ENCODE measurements at places on chromosomes 3 and 15.

GRCh38 chr3:36993326-36994283, at the start of gene MLH1:
Gene MLH1 (plus strand): TSS chr3:36993518. CDS start chr3:36993548, 30 bp downstream.
- peak; percentile 97 for DNase-seq

GRCh38 chr3:46527239-46527638, 29.5 kb downstream of the RTP3 start:
- no peak for DNase-seq

- DNase-seq, result peak; percentile 27
Measured at GRCh38 chr3:39189959-39190269, 2.5 kb downstream of the XIRP1 start.

DNA sequence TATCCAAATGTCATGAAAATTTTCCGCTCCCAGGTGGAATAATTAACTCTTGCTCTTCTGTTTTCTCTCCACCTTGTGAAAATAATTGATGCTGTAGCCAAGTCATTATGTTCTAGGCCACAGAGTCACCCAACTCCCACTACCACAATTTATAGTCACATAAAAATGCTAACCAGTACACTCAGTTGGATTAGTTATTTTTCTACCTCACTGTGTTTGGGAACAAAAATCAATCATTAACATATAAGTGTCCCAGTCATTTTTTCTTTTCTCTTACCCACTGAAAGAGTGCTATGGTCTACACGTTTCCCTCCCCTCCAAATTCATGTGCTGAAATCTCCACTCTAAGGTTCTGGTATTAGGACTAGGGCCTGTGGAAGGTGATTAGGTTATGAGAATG, 255.6 kb upstream of the LMCD1 start:
- no peak for DNase-seq

- no peak for DNase-seq
Measured at GRCh38 chr3:28916713-28917499, 364.0 kb upstream of the RBMS3 start.

- DNase-seq, result no peak
Measured at GRCh38 chr3:100097919-100098783, 16.1 kb downstream of the FILIP1L start.

DNA sequence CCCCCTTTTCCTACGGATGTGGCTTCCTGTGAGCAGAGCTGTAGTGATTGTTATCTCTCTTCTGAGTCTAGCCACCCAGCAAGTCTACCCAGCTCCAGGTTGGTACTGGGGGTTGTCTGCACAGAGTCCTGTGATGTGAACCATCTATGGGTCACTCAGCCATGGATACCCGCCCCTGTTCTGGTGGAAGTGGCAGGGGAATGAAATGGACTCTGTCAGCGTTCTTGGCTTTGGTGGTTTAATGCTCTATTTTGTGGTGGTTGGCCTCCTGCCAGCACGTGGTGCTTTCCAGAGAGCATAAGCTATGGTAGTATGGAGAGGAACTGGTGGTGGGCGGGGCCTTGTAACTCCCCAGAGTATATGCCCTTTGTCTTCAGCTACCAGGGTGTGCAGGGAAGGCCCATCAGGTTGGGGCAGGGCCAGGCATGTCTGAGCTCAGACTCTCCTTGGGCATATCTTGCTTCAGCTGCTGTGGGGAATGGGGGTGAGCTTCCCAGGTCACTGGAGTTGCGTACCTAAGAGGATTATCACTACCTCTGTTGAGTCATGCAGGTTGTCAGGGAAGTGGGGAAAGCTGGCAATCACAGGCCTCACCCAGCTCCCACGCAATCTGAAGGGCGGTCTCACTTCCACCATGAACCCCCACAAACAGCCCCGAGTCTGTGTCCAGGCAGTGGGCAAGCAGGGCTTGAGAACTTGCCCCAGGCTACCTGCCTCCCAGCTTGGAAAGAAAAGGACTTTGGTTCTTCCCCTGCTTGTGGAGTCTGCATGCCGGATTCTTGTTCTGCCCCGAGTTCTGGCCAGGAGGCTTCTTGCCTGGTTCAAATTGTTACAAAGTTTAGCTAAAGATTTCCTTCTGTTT, 9.0 kb upstream of the ADGRG7 start:
- no peak for DNase-seq

- no peak for DNase-seq
Measured at GRCh38 chr15:88788816-88789215, 14.4 kb upstream of the ACAN start.

DNA sequence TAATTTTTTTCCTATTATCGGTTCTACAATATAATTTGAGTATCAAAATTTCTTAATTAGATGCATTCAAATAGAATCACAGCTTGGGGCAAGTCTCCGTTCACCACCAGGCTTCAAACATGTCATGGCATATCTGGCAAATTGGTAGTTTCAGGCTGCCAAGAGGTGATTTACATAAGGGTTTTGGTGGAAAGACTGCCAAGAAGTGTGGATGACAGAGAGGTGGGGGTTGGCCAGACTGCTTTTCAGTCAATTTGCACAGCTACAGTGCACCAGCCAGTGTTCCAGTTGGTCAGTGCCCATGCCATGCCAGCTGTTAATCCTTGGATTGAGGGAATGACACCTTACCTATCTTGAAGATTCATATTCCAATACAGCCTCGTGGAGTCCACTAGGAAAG, 8.4 kb upstream of the GSK3B start:
- DNase-seq, result no peak

GRCh38 chr3:37024820-37025405, 31.6 kb downstream of the MLH1 start:
- no peak for DNase-seq

DNA sequence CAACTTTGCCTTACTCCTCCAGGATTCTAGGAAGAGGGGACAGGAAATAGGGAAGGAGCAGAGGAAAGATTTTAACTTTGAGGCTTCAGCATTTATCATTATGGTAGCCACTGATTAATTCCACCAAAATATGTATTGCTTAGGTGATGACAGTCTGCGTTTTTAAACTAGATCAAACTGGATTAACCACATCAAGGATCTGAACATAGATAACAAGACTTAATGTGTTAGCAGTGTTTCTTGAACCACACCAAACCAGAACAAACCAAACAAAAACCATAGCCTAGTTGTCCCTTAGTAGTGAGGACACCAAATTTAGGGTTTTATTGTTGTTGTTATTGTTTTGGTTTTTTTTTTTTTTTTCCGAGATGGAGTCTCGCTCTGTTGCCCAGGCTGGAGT, 113.5 kb upstream of the LMOD3 start:
- no peak for DNase-seq

DNA sequence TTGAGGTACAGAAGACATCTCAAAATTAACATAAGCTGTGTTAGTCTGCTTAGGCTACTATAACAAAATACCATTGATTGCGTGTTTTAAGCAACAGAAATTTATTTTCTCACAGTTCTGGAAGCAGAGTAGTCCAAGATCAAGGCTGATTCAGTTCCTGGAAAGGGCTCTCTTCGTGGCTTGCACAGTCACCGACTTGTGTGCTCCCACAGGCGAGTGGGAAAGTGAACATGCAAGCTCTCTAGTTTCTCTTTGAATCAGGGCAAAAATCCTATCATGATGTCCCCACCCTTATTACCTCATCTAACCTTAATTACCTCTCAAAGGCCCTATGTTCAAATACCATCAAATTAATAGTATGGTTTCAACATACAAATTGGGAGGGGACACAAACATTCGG, 505.9 kb downstream of the ZIC1 start:
- DNase-seq, result no peak

GRCh38 chr3:87420171-87420570, 143.8 kb upstream of the POU1F1 start:
- no peak for DNase-seq

DNA sequence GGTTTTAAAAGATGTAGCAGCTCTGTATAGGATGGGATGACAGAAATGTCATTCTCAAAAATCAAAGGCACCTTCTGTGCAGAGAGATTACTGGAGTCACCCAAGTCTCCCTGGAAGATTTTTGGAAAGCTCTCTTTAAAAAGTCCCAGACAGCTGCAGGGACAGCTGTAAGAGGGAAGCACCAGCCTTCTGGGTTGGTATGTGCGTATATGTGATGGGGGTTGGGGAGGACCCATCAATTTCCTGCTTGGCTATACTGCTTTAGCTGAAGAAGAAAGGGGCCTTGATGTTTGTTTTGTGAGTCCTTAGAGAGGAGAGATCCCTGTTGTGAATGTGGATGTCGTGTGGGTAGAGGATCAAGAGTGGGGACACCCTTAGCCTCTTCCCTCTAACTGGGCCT, 5.4 kb upstream of the SEC11A start:
- DNase-seq, result no peak

DNA sequence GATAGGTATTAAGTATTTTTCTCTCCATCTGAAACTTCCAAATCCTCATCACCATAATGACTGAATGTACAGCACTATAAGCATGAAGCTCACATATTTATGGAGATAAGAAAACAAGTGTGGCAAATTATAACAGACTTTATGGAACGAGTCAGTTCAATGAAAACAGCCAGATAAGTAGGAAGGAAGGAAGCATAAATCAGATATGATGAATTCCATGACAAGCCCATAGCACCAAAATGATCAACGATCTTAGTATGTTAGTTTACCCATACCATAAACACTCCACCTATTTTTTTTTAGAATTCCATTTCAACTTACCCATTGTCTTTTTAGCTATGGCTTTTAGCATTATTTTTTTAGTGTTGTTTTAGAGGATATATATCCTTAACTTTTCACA, 169.5 kb downstream of the TNIK start:
- no peak for DNase-seq

DNA sequence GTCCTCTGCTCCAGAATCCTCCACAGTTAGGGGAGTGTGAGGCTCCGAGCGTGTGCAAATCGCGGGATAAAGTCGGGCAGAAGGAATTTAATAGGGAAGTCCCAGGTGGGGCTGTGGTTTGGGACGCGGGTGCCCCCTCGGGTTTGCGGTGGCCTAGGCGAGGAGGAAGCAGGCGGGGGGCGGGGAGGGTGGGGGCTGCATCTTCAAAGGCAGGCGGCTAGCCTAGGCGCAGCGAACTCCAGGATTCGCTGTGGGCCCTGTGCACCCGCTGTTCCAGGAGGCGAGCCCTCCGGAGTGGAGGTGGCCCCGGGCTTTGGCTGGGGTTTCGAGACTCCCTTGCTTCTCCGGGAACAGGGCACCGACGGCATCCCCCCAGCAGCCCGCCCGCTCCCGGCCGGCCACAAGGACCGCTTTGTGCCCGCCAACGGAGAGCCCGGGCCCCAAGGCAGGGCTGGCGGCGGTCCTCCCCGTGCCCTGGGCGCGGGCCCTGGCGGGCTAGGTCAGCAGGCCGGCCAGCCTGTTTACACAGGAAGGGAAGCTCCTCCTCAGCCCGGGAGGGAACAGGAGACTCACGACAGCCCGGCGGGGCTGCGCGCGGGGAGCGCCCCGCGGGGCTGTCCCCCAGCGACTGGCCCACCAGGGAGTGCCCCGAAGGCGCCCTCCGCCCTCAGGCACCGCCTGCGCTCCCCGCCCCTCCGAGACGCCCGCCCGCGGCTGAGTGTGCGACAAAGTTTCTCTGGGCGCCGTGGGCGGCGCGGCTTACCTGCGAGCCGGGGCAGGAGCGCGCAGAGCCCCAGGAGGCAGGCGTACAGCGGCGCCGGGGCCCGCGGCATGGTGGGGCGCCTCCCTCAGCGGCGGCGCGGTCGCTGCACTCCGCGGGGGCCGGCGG, 753 bp downstream of the ITGB5 start:
- no peak for DNase-seq

- DNase-seq, result no peak
Measured at GRCh38 chr15:92468991-92469390, 75.3 kb downstream of the ST8SIA2 start.

DNA sequence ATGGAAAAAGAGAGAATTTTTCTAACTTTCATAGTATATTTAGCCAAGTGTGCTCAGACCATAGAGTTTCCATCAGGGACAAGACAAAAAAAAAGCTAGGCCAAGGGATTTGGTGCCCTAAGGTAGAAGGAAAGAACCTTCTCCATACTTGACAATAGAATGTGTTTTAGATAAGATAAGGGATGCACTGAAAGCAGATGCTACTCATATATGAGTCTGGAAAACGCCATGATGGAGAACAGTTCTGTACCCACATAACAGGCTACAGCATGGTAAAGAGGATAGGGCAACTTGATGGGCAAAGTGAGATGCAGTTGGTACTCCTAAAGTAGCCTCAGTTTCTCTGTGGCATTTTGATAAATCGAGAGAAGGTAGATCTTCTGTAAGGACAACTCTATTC, 216.4 kb upstream of the NECTIN3 start:
- DNase-seq, result no peak

GRCh38 chr3:126880901-126881300, 102.0 kb upstream of the PLXNA1 start:
- no peak for DNase-seq

GRCh38 chr3:133472242-133472641, 72.4 kb downstream of the BFSP2 start:
- no peak for DNase-seq

GRCh38 chr3:144105542-144105941, 133.9 kb downstream of the DIPK2A start:
- DNase-seq, result no peak

- no peak for DNase-seq
Measured at GRCh38 chr15:93417156-93417555, 328.1 kb upstream of the RGMA start.

GRCh38 chr3:190060192-190060775, 60.4 kb downstream of the P3H2 start:
- DNase-seq, result no peak

DNA sequence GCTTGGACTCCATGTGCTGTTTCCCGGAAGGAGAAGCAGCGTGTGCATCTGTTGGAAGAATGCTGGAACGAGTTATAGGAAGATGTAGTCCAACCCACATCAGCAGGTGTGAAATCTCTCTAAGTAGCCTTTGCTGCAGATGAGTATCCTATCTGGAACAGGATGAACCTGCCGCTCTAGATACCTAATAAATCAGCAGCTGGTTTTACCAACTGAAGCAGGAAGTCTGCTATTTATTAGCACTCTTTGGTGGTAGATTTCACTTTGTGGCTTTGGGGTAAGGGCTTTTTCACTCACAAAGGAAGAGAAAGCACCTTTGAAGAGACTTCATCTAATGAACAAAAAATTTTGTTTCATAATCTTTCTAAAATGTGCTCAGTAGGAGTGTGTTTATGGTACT, 66.4 kb downstream of the DCUN1D1 start:
- no peak for DNase-seq
